ENCODE measurements at places on chromosomes 2 and 18.
A peak's percentile ranks its signal among the peaks of the same experiment; 100 is the strongest.

DNA sequence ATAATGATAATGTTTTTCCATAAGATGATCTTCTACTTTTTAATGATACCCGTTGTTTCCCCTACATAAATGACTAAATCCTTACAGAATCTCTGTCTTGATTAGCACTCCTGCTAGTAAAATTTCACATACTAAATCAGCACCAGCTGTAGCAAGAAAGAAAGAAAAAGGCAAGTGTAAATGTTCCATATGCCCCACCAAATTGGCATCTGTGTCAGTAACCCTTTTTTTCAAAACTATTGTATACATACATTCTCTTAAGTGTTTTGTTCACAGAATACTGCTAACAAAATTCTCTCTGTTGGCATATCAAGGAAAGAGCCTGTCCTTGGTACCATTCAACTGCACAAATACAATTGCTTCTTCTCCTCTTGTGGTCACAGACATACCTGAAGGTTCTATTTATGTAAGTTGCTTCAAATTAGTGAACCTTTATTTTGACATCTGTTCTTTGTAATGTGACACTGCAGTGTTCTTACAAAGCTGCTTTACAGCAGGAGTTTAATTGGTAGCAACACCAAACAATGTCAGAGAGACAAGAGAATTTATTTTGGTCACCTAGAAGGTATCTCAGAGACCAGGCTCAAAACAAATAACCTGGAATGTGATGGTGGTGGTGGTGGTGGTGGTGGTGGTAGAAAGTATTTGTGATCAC, 641.9 kb downstream of the ZEB2 start:
- no peak for DNase-seq

- no peak for DNase-seq
Measured at GRCh38 chr2:120305937-120306490, 39.9 kb upstream of the INHBB start.

DNA sequence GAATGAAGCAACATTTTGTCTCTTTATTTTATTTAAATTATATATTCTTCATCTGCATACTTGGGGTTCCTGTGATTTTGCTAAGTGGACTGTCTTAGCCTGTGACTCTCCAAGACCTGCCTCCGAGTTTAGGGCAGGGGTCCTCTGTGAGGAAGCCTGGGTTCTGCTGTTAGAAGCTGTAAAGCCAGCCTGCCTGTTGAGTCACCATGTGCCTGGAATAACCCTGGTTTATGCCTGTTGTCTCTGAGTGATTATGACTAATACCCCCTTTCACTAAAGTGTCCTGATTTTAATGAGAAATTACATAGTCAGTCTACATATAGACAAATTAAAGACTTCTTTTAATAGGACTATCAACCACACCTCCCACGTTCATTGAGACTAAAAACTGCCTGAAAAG, 369.1 kb downstream of the ZNF521 start:
- DNase-seq = no peak

DNA sequence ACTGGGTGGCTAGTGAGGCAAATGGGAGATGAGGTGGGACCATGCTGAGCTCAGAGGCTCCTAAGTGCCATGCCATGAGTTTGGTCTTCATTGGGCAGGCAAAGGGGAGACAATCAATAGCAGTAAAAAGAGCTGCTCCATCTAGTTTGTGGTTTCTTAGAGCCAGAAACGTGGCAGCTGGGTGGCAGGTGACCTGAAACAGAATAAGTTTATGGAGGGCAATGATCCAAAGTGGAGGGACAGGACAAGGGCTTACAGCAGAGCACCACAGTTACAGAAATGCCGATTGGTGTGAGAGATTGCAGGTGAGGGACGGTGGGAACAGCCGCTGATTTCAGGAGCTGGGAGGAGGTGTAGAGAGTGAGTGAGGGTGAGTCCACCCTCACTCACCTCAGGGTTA, 237.0 kb downstream of the LPIN1 start:
- DNase-seq = no peak

DNA sequence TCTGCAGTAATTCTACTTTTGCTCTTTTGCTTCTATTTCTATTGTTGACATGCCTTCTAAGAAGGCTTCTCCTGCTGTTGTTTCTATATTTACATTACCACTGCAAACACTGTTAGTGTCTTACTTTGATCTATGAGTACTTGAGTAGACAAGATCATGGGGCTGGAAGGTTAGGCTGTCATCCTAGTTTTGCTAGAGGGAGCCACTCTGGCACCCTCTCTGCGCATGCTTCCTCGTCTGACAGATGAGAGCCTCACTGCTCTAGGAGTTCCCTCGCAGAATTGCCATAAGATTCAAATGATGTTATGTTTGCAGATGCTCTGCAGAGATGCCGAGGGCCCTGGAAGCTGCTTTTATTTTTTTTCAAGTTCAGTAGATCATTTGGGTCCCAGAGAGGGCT, 185.6 kb downstream of the RNF144A start:
- no peak for DNase-seq

DNA sequence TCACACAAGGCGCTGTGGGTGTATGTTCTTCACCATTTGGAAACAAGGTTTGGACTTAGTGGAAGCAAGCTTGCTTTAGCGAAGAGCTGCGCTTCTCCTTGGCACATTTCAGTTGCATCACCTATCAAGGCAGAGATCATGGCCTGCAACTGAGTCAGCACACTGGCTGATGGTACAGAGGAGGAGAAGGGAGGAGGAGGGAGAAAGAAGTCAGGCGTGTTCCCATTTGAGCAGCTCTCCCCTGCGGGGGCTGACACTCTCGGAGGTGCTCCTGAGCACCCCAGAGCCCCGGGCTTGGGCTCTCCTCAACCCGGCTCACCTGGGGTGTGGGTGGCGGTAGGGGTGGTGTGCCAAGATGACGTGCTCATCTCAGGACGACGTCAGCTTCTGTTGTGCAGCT, 6.0 kb upstream of the SERPINB5 start:
- DNase-seq = no peak

DNA sequence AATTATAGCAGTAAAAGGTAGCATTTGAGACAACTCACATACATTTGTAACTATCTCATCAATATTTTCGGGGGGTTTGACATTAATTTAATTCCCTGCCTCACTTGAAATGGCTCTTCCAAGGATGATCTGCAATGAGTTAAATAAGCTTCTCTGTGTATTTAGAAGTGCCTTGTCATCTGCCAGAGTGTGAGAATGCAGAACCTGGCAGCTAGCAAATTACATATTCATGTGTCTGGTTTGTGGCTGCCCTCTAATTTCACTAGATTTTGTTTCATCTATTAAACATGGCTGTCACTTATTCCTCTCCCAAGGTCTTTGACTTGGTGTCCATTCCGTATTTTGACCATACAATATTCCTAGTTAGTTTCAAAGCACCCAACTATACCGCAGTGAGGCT, 158.3 kb upstream of the CAVIN2 start:
- no peak for DNase-seq

- no peak for DNase-seq
Measured at GRCh38 chr2:127425540-127426490, 7.6 kb downstream of the PROC start.

GRCh38 chr2:30147715-30148610, 1.2 kb downstream of the YPEL5 start:
- peak; percentile 71 for DNase-seq

DNA sequence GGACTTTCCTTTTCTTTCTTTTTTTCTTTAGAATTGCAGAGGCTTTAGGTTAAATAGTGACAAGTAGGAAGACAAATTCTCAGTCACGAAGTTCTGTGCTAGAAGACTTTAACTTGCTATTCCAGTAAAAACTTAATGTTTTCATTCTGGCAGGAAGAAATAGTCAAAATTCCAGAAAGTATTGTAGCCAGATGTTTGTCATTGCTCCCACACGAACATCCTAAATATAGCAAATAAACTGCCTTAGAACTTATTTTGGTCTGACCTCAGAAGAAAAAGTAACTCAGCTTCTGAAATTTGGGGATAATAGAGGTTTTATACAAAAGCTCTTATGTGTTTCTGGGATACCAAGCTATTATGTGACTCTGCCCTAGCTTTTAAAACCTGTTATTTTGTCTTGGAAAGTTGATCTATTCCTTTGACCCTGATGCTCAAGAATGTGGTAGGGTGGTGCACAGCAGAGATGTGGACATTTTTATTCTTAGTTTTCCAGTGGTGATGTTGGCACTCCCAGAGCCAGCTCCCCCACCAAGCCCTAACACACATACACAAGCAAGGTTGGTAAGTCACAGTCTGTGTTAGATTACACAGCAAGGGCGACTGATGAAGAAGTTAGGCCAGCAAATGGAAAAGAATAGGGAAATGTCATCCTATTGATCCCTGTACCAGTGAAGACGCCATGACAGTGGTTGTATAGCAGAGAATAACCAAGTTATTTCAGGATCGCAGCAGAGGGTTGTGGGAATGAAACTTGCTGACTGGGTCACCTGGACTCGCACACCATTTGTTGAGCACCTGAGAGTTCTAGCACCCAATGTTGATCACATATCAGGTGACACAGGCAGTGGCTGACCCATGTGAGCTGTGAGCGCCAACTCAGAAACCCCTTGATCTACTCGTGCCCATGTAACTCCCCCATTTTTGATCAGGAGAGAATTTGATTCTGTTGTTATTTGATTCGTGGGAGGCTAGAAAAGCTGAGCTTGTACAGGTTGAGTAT, 23.7 kb downstream of the FARP2 start:
- no peak for DNase-seq

DNA sequence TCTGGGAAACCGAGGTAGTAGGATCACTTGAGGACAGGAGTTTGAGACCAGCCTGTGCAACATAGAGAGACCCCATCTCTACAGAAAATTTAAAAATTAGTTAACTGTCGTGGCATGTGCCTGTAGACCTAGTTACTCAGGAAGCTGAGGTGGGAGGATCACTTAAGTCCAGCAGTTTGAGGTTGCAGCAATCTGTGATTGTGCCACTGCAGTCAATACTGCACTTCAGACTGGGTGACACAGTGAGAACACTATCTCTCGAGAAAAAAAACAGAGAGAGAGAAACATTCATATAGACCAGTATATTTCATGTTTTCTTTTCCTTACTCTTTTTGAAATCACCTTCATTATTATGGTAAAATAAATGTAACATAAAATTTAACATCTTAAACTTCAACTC, 290.7 kb upstream of the CYP26B1 start:
- DNase-seq = no peak

- DNase-seq = no peak
Measured at GRCh38 chr2:143877056-143877455, 642.9 kb downstream of the ZEB2 start.

Measured in activated CD4-positive, alpha-beta T cell treated with anti-CD3 and anti-CD28 coated beads, Interleukin-2, amount 50 U/mL, for 16 hours (primary cell).